D721Med (cell line): ENCODE measurements at places on chromosomes 4 and X.

GRCh38 chr4:38785901-38786402, 3.2 kb upstream of the TLR10 start:
- DNase-seq: no peak

GRCh38 chr4:102404431-102404969, 59.2 kb upstream of the SLC39A8 start:
- DNase-seq: no peak

- no peak for DNase-seq
Measured at GRCh38 chr4:137124278-137124932, 407.9 kb downstream of the PCDH18 start.

- DNase-seq: no peak
Measured at GRCh38 chrX:47313056-47313455, 57.3 kb upstream of the ZNF157 start.

GRCh38 chr4:70463335-70463734, 8.7 kb upstream of the MUC7 start:
- no peak for DNase-seq
